A375 (cell line): ENCODE measurements at places on chromosomes 5 and 9. TPM values are rescaled to one million over a fixed set of nuclear protein-coding genes. Genes with fewer than 3 reads are reported as not detected.

PCDHB5 gene
- 12.2 and 12.4 TPM in 2 replicates for total RNA-seq

BARHL1 gene
- total RNA-seq: not detected in 2 replicates

HTR1A gene
- total RNA-seq: not detected in 2 replicates

NMUR2 gene
- total RNA-seq: 0.13 TPM in 1 of 2 replicates, not detected in the other
